ENCODE measurements at places on chromosomes 13 and 19.
A peak's percentile ranks its signal among the peaks of the same experiment; 100 is the strongest.

- no peak for DNase-seq
Measured at GRCh38 chr13:102658660-102659059, 36.2 kb downstream of the METTL21C start.

DNA sequence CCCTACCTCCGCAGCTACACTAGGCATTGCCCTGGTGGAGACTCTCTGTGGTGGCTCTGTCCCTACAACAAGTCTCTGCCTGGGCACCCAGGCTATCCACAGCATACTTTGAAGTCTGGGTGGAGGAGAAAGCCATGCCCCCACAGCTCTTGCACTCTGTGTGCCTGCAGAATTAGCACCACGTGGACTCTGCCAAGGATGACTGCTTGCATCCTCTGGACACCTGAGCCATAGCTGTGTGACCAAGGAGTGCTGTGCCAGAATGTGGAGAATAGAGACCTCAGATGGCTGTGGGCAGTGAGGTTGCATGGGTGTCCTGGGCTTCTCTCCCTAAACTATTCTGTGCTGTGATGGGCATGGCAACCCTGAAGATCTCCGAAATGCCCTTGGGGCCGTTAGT is 21.2 kb upstream of the MCF2L start:
- DNase-seq = no peak

GRCh38 chr19:18091217-18091608 is 4.5 kb upstream of the IL12RB1 start:
- no peak for DNase-seq

- DNase-seq = peak; percentile 18
Measured at GRCh38 chr13:77981281-77981881, 62.8 kb upstream of the EDNRB start.

DNA sequence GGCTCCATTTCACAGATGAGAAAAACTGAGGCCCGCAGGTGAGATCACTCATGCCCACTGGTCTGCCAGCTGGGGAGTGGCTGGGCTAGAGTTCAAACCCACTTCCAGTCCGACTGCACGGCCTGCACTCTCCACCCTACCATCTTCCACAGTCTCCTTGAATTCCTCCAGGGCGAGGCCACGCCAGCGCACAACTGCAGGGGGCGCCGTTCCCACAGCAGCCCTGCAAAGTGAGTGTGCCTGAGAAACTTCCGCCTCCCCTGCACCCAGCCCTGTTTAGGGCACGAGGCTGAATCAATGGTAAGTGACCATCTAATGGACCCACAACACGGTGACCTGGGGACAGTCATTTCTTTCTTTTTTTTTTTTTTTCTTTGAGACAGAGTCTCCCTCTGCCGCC is 829 bp upstream of the ATCAY start:
- DNase-seq = no peak

GRCh38 chr13:38979891-38980749 is 10.5 kb downstream of the STOML3 start:
- no peak for DNase-seq

DNA sequence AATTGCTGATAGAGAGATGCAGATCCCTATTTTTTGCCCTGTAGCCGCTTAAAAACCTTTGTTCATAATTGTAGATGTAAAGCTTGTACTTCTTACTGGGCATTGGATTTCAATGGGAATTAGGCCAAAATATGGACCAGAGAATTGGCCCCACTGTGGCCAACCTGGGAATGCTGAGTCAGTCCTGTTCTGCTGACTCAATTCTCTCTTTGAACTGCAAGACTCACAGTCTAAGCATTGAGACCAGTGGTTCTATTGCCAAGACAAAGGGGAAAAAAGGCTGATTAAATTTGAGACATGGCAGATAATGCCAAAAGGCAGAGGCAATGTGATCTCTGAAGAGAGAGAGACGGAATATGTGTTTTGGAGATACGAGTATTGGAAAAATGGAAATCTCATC is 72.5 kb upstream of the UBL3 start:
- DNase-seq = peak; percentile 60

DNA sequence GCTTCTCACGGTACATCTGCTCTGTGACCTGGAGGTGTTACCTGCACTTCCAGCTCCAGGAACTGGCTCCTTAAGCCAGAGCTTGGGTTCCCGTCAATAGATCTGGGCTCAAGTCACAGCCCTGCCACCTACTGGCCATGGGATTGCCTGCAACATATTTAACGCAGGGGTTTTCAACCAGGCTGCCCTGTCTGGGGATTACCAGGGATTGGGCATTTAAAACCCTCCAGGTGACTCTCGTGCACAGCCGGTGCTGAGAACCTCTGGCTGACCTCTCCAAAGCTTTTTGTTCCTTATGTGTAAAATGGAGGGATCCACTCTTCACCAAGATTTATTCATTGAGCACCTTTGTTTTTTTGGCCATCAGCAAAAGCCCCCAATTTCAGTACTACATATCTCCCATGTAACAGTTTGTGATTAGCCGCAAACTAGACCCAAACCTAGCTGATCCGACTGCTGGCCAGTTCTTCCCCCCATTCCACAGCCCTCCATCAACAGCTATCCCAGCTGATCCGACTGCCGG is 76.6 kb upstream of the STK24 start:
- DNase-seq = peak; percentile 71

DNA sequence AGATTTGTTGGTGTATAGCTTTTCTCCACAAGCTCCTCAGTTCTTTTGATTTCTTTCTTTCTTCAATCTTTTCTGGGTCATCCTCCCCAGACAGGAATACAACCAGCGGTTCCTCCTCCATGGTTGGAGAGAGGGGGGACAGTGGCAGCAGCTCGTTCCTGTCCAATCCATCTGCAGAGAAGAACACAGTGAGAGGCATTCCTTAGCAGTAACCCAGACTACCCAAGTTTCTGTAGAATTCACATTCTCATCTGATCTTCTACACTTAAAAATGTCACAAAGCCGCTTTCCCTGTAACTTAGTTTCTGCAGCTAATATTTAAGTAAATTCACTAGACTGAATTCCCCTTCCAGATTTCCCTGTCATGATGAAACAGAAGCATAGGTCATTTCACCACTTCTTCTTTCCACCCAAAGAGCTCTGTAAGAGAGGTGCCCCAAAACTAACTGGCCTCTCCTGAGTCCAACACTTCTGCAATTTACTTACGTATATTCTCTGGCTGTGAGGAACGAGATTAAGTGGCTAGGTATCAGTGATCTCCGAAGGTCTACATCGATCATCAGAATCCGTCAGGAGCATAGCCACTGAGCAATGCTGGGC is 171.9 kb downstream of the TBC1D4 start:
- no peak for DNase-seq

GRCh38 chr13:100394005-100394695 is 194.4 kb downstream of the GGACT start:
- DNase-seq = peak; percentile 96
